ENCODE measurements at places on chromosomes 3 and 15. TPM values are rescaled to one million over a fixed set of nuclear protein-coding genes. Genes with fewer than 3 reads are reported as not detected.

The TMEM42 gene
- total RNA-seq = 16.9 TPM

The PSMD2 gene
- total RNA-seq = 332 TPM

The VILL gene
- total RNA-seq = 23.2 TPM

The GALNT15 gene
- 0.23 TPM for total RNA-seq

The ZIC4 gene
- total RNA-seq = not detected

The ZNF660 gene
- 19.9 TPM for total RNA-seq

Data from endodermal cell (in vitro differentiated cells).